ENCODE measurements at places on chromosomes 1 and 21. TPM values are rescaled to one million over a fixed set of nuclear protein-coding genes. Genes with fewer than 3 reads are reported as not detected.

- no peak for DNase-seq
These were observed 44.6 kb downstream of the NFYC start for GRCh38 chr1:40736085-40736531.

The ADGRL4 gene
- 0.10 TPM for total RNA-seq

The CCDC17 gene
- total RNA-seq, result 2.4 TPM

The LRRC3 gene
- total RNA-seq, result 7.5 TPM

- no peak for DNase-seq
These were observed 3.2 kb downstream of the DDR2 start for GRCh38 chr1:162635418-162635817.

- no peak for DNase-seq
These were observed 3.1 kb upstream of the GALE start for GRCh38 chr1:23803674-23804073.

DNA sequence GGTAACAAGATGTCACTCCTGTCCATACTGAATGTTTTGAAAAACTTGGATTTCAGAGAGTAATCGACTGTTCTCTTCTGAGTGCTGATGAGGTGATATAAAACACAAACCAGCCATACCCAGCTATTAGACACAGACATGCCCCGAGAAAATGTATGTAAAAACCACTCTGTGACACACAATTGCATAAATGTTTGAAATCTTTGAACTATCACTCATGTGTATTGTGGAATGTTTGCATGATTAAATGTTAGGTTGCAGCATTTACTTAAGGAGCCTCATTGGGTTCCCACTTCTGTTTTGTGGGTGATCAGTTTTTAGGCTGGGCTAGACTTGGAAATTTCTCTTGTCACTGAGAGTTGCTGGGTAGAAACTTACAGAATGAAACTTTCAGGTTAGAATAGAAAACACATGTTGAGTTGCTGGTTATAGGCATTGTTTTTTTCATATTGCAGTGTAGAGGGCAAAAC lies 270.4 kb upstream of the B3GALT2 start:
- DNase-seq, result no peak

DNA sequence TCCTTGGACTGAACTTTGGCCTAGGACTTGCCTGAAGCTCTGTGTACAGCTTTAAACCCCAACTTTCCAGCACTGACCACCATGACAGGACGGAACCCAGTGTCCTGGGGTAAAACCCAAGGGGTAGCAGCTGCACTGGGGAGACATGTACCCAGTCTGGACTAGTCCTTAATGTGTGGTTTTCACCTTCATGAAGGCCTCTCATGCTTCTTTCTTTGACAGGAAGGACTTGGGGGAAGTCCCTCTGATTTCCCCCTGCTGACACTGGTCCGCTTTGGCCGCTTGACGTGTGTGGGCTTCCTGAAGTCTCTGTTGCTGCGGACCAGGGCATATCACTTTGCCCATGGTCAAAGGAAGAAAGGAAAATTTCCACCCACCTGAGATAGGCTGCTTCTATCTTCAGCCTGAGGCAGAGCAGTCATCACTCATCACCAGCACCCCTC lies 66.3 kb upstream of the PRDX6 start:
- DNase-seq, result no peak

- no peak for DNase-seq
These were observed 19.4 kb downstream of the FYB2 start for GRCh38 chr1:56799605-56800400.

The S100A2 gene
- total RNA-seq, result 24.8 TPM

The OR2L3 gene
- total RNA-seq, result not detected

- no peak for DNase-seq
These were observed 8.0 kb downstream of the TRNAU1AP start for GRCh38 chr1:28560886-28561285.
